Activated CD4-positive, alpha-beta T cell treated with anti-CD3 and anti-CD28 coated beads for 48 hours (primary cell): ENCODE measurements at places on chromosomes 6 and 20.

- no peak for DNase-seq
Observed at GRCh38 chr20:15011631-15012030, 674.2 kb upstream of the FLRT3 start.

DNA sequence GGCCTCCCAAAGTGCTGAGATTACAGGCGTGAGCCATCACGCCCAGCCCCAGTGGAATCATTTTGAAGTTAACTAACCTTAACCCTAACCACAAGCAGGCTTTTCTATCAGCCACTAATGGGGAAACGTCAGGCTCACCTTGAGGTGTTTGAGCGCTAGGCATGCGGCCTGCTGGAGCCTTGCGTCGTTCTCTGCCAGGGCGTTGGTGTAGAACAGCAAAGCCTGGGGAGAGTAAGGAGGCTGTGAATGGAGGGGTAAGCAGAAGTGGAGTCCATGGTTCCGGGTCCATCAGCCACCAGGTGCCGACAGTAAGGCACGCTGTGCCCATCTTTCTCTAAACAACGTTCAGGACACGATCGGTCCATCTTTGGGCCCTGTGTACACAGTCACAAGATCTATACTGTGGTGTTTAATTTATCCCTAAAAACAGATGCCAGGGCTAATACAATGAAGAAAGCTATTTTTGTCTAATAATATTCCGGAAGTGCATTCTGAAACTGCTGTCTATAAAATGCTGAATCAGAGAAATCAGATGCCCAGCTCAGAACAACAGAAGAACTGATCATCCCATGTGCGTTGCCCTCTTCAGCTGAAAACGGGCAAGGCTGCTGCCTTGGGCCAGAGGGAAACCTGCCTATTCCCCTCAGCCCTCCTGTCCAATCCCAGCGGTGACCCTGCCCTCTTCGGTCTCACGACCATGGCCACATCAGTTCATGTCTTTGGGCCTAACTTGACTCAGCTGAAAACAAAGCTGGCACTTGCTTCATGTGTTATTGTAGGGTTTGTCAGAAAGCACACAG lies 79.6 kb downstream of the PTPN1 start:
- DNase-seq, result no peak

DNA sequence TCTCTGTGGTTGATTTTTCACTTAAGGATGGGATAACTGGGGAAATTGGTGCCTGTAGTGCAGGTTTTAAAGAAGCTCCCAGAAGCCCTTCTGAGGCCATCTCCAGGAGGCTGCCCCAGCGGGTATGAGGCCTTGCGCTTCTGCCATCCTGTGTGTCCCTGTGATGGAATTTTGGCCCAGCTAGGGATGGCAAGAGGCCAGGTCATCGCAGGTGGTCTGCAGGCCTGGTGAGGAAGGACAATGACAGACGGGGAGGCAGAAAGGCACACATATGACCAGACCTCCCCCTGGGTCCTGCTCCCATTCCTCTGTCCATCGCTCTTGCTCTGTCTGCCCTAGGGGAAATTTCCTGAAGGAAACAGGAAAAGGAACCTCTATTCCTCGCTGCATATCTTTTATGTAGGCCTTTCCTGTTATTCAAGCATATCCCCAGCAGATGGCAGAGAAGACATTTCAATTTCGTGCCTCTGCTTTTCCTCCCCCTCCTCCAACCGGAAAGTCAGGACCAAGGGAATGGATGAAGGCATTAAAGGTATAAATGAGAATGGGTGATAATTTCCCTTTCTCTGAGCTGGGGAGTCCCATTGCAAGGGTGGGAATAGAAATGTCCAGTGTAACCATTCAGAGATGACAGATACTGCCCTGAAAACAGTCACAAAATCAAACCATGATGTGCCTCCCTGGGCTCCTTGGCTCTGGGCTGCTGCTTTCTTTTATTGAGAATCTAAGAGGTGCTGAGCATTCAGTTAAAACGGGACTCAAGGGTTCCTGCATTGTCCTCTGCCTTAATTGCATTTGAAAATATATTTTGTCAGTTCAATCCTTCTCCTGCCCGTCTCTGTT lies 17.6 kb upstream of the HLA-F start:
- no peak for DNase-seq

- no peak for DNase-seq
Observed at GRCh38 chr6:108735310-108736001, 112.8 kb upstream of the ARMC2 start.

- DNase-seq, result no peak
Observed at GRCh38 chr20:14142171-14142570, 146.9 kb downstream of the MACROD2 start.
